ENCODE measurements at places on chromosomes 1 and 21.

DNA sequence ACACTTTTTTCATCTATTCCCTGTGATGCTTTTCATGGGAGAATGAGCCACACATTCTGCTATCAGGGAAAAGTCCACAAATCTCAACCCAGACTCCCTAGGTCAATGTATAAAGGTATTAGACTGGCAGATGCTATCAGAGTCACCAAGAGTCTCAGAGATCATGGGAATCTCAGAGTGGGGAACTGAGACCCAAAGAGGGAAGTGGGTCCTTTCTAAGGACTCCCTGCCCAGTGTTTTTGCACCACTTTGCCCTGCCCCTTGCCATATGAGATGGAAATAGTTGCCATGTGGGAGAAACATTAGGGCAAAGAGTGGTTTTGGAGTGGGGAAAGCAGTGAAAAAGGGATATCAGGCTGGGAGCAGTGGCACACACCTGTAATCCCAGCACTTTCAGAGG is 19.1 kb upstream of the AZIN2 start:
- no peak for DNase-seq

- peak; percentile 7 for DNase-seq
These were observed 16.2 kb downstream of the INSRR start for GRCh38 chr1:156842618-156843300.

DNA sequence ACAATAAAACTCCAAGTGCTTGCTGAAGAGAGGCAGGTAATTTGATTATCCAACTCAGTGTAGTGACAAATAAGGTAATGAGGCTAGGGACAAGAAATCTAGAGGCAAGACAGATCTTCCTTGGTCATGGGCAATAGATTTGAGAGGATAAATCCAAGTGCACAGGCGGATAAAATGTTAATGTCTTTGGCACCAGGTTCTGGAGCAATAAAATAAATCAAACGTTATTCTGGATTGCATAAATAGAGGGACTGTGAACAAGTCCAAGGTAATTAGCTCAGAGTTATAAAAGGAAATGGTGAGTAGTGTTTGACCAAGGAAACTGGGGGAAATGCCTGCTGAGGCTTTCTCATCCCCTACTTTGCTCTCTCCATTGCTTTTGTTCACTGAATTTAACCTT is 329.3 kb upstream of the PROX1 start:
- no peak for DNase-seq

DNA sequence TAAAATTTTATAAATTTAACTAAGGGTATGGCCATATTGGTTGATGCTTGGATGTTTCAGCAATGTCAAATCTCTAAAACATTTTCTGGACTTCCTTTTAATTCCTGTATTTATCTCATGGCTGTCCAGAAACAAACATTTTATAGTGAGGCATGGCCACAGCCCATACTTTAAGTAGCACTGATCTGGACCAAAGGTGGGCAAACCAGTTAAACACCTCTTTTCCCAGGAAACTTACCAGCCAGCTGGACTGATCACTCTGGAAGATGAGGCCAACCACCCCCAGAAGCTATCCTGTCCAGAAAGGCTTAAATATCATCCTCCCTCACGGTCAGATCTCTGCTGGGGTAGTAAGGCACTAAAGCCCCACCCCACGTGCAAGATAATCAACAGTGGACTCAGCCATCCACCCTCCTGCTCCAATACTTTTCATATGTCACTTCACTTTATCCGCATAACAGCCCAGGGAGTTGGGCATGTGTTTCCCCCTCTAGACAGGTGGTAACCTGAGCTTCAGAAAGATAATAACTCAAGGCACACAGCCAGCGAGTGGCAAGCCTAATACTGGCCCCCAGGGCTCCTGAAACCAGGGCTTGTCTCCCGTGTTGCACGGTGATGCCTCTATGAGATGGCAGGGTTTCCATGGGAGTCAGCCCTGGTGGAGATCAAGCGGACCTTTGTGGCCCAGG is 120.5 kb upstream of the NGF start:
- DNase-seq: no peak

DNA sequence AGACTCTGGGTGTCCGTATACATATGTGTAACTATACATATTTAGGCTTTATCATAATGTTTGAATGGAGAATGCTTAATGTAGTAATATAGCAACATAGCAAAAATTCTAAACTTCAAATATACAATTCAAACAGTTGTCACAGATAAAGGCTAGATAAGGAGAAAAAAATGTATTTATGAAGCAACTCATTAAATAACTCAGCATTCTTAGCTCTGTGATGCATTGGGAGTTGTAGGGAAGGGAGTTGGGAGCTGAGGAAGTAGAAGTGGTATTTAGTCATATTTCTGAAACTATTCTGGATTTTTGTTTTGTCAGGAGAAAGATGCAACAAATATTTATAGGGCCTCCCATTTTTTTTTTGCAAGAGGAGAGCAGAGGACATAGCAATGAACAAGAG is 197.8 kb downstream of the PBX1 start:
- no peak for DNase-seq

- DNase-seq: no peak
These were observed 813.4 kb downstream of the ADGRL2 start for GRCh38 chr1:82614090-82614489.

- DNase-seq: peak; percentile 49
These were observed 9.5 kb upstream of the PIGR start for GRCh38 chr1:206955476-206956451.

GRCh38 chr1:92759361-92759760 is 25.5 kb downstream of the EVI5 start:
- DNase-seq: no peak

DNA sequence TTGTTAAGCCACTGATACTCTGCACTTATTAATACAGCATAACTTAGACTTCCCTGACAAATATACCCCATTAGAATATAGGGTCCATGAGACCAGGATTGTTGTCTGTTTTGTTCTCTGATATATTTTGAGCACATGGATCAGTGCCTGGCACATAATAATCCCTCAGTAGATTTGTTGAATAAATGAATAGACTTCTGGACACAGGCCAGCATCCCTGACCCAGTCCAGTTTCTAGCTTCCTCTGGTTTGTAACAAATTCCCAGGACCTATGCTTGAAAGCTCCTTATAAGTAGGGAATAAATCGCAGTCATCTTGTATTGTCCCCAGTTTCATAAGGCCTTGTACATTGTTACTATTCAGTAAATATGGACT is 58.2 kb upstream of the GADD45A start:
- DNase-seq: no peak

DNA sequence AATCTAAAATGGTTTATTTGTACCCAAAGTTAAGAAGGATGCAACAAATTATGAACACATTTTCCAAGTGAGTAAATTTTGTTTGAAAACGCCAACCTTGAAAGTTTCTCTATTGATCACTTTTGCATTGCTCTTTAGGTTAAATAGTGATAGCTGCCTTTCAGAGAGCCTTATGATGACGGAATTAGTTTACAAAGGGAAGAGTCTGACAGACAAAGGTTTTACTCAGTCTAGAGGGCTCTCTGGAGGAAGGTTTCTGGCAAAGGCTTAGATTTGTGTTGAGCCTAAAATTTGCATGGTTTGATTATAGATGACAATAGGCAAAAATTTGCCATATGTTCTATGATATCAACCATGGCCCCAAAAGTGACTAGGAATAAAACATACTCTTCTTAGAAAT is 95.9 kb upstream of the RUNX1 start:
- DNase-seq: no peak

DNA sequence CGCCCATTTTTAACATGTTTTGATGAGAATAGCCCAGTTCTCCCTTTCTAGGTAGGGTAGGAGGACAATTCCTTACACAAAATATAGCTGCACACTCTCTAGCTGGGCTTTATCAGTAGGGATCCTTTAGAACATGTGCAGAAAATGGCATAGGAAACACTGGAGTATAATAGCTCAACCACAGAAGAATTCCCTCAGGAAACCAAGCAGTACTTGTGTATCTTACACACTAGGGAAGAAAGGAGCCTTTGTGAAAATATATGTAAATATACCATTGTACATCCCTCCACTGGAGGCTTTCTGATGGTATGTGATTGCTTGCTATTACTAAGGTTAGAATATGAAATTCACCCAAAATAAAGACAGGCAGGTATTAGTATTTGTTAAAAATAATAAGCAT is 153.5 kb downstream of the LRRC40 start:
- DNase-seq: no peak

- DNase-seq: no peak
These were observed 6.2 kb upstream of the PADI4 start for GRCh38 chr1:17301767-17302166.

GRCh38 chr1:62082456-62083363 is 111.9 kb upstream of the L1TD1 start:
- DNase-seq: peak; percentile 58

GRCh38 chr1:222897527-222898190 is 82.8 kb downstream of the DISP1 start:
- DNase-seq: no peak

DNA sequence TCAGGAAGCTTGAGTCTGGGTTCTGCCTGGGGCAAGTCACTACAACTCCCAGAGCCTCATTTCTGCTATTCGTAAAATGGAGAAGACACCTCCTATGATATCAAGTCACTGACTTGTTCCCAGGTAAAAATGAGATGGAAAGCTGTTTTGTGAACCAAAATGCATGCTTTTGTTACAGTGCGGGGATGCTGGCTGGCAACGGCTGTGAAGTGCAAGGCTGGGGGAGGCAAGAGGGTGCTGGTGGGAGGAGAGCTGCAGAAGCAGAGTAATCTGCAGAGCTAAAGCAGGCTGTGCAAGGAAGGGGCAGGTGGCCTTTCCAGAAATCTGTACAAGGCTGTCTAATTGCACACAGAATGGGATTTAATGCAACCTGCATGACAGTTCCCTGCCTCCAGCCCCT is 150.9 kb downstream of the CNIH3 start:
- no peak for DNase-seq
